Thoracic aorta (tissue), 2 donors: ENCODE measurements at places on chromosomes 2 and 18. TPM values are rescaled to one million over a fixed set of nuclear protein-coding genes. Genes with fewer than 3 reads are reported as not detected.

DNA sequence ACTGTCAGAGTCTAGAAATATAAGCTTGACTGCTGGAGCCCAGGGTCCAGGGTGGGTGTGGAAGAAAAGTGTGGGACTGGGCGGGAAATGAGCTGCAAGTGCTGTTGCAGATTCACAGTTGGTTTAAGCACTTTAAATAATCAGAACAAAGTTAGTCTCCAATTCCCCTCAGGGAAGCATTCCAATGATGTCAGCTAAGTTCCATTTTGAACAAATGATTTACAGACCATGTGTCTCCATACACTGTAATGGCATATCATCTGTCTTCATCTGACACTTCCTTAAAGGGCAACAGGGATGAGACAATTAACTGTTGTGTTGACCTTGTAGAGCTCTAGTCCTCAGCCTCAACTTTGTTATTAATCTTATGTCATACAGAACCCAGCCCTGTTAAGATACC lies 31.5 kb upstream of the REG3A start:
- no peaks in the 10 kb centered on the region for H3K4me1 ChIP-seq
- H3K4me3 ChIP-seq, result no peak overlapping the region
- no peak for DNase-seq
- H3K36me3 ChIP-seq, result no peaks in the 10 kb centered on the region
- no peaks in the 10 kb centered on the region for H3K27me3 ChIP-seq
- H3K27ac ChIP-seq, result no peak overlapping the region

FABP1 gene
- total RNA-seq, result not detected

GRCh38 chr2:119668546-119668945 lies 10.5 kb upstream of the TMEM177 start:
- no peaks in the 10 kb centered on the region for H3K4me1 ChIP-seq
- H3K27ac ChIP-seq, result no peak overlapping the region
- no peaks in the 10 kb centered on the region for H3K27me3 ChIP-seq

DNA sequence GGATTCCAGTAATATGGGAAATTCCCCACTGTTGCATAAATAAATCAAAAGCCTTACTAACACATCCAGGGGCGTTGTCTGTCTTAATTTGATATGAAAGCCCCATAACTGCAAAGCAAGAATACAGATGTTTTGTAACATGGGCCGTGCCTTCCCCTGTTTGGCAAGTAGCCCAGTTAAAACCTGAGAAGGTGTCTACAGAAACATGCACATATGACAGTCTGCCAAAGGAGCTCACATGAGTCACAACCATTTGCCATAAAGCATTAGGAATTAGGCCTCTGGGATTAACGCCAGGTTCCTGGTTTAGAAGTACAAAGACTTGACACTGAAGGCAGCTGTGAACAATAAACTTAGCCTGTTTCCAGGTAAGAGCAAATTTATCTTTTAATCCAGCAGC lies 43.1 kb upstream of the LONRF2 start:
- H3K27ac ChIP-seq, result no peak overlapping the region
- no peak for DNase-seq
- H3K4me3 ChIP-seq, result no peak overlapping the region
- no peaks in the 10 kb centered on the region for H3K36me3 ChIP-seq
- no peaks in the 10 kb centered on the region for H3K27me3 ChIP-seq

TSPYL6 gene
- not detected for total RNA-seq

GRCh38 chr2:38806733-38807059 lies 28.7 kb downstream of the GEMIN6 start:
- H3K36me3 ChIP-seq, result peaks cover 16% of the 10 kb centered on the region
- H3K27me3 ChIP-seq, result no peaks in the 10 kb centered on the region
- no peaks in the 10 kb centered on the region for H3K4me1 ChIP-seq
- no peak overlapping the region for H3K4me3 ChIP-seq
- no peak for DNase-seq

VAMP8 gene
- 34.9 TPM for total RNA-seq

DNA sequence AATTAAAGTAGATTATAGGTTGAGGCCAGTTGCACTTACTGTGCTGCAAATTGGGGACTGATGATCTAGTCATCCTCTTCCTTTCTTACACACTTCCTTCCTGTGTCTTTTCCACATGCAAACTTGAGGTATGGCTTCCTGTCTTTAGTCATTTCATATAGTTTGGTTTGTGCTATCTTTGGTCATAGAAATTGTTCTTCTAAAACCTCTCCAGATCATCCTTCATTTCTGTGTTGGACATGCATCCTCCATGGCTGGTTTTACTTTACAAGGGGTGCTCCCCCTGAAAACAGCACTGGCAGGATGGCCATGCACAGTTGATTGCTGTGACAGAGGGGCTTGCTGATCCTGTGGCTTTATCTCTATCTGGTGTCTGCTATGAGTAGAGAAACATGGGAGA lies 36.5 kb downstream of the MGAT5 start:
- H3K4me1 ChIP-seq, result peaks cover 3% of the 10 kb centered on the region
- H3K4me3 ChIP-seq, result no peak overlapping the region
- no peaks in the 10 kb centered on the region for H3K36me3 ChIP-seq
- no peak overlapping the region for H3K27ac ChIP-seq
- H3K27me3 ChIP-seq, result no peaks in the 10 kb centered on the region

- no peak overlapping the region for H3K4me3 ChIP-seq
- H3K4me1 ChIP-seq, result no peaks in the 10 kb centered on the region
- no peak overlapping the region for H3K27ac ChIP-seq
These were observed 229.7 kb downstream of the KLHL29 start for GRCh38 chr2:23614701-23615100.

RAB6C gene
- 0.68 TPM for total RNA-seq

POTEI gene
- total RNA-seq, result not detected

ANKRD29 gene
- 5.6 TPM for total RNA-seq

- H3K4me1 ChIP-seq, result no peaks in the 10 kb centered on the region
- no peak overlapping the region for H3K27ac ChIP-seq
- H3K36me3 ChIP-seq, result no peaks in the 10 kb centered on the region
- no peaks in the 10 kb centered on the region for H3K27me3 ChIP-seq
- no peak overlapping the region for H3K4me3 ChIP-seq
These were observed 56.8 kb downstream of the CCNT2 start for GRCh38 chr2:134975281-134976009.

DNA sequence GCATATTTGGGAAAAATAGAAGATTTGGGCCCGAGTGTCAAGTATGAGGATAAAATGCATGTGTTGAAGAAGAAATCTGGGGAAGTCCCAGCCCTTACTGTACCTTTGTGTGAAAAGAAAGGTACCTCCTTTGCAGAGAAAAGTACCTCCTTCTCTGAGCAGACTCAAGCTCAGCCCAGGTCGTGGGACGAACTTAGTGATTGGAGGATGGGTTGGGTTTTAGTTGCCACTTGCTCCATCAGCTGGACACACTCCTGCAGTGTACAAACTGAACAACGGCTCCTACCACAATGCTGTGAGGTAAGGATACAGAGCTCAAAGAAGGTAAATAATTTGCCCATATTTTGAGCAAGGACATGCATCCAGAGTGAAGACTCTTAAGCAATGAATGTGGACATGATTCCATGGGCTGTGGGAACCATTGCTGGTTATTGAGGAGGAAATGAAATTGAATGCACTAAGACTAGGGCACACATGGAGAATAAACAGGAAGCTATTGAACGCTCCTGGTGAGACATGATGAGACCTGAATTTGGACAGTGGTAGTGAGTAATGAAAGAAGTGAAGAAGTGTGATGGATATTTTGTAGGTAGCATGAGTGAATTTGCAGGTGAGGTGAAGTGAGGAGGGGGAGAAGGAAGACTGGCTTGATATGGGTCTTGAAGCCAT lies 49.8 kb upstream of the IL1RL1 start:
- H3K27ac ChIP-seq, result no peak overlapping the region
- no peak for DNase-seq
- no peaks in the 10 kb centered on the region for H3K27me3 ChIP-seq
- no peaks in the 10 kb centered on the region for H3K36me3 ChIP-seq
- no peaks in the 10 kb centered on the region for H3K4me1 ChIP-seq

DNA sequence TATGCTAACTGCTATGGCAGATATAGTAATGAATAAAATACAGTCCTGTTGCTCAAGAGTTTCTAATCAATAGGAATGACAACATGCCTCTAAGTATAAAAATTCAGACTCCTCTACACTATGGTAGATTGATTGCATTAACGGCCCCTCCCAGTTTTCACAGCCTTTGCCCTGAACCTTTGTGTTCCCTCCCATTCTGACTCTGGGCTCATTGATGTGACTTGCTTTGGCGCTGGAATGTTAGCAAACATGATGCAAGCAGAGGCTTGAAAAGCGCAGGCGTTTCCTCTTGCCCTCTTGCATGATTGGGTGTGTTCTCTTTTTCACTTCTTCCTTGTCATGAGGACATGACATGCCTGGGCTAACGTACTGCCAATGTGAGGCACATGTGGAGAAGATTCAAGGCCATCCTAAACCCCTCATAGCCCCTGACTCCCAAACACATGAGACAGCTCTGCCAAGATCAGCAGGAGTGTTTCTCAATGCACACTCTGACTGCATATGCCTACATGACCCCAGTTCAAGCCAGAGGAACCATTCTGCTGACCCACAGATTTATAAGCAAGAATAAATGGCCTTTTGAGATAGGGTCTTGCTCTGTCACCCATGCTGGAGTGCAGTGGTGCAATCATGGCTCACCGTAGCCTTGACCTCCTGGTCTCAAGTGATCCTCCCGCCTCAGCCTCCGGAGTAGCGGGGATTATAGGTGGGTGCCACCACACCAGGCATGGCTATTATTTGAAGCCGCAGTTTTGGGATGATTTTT lies 49.7 kb upstream of the CD28 start:
- no peak for DNase-seq
- H3K27me3 ChIP-seq, result no peaks in the 10 kb centered on the region
- no peaks in the 10 kb centered on the region for H3K4me1 ChIP-seq
- H3K36me3 ChIP-seq, result no peaks in the 10 kb centered on the region
- no peak overlapping the region for H3K27ac ChIP-seq

- H3K27ac ChIP-seq, result no peak overlapping the region
- H3K36me3 ChIP-seq, result no peaks in the 10 kb centered on the region
- no peak for DNase-seq
- H3K27me3 ChIP-seq, result no peaks in the 10 kb centered on the region
- H3K4me1 ChIP-seq, result no peaks in the 10 kb centered on the region
These were observed 31.7 kb downstream of the ATP6V1C2 start for GRCh38 chr2:10753156-10753555.

GRCh38 chr2:232628466-232629128 lies 4.8 kb upstream of the EFHD1 start:
- H3K4me1 ChIP-seq, result peaks cover 6% of the 10 kb centered on the region
- H3K27me3 ChIP-seq, result no peaks in the 10 kb centered on the region
- H3K27ac ChIP-seq, result peak overlapping the region; percentile 23
- H3K4me3 ChIP-seq, result no peak overlapping the region

GRCh38 chr18:54607213-54608027 lies 16.4 kb downstream of the DYNAP start:
- H3K4me1 ChIP-seq, result no peaks in the 10 kb centered on the region
- H3K27ac ChIP-seq, result no peak overlapping the region
- DNase-seq, result no peak

GRCh38 chr2:79887747-79888374 lies 375.0 kb downstream of the CTNNA2 start:
- no peaks in the 10 kb centered on the region for H3K27me3 ChIP-seq
- H3K4me1 ChIP-seq, result no peaks in the 10 kb centered on the region
- no peak for DNase-seq
- H3K27ac ChIP-seq, result no peak overlapping the region
- H3K36me3 ChIP-seq, result no peaks in the 10 kb centered on the region

GRCh38 chr2:88091943-88092342 lies 24.3 kb downstream of the SMYD1 start:
- no peaks in the 10 kb centered on the region for H3K36me3 ChIP-seq
- H3K4me1 ChIP-seq, result no peaks in the 10 kb centered on the region
- no peaks in the 10 kb centered on the region for H3K27me3 ChIP-seq
- no peak overlapping the region for H3K27ac ChIP-seq

DNA sequence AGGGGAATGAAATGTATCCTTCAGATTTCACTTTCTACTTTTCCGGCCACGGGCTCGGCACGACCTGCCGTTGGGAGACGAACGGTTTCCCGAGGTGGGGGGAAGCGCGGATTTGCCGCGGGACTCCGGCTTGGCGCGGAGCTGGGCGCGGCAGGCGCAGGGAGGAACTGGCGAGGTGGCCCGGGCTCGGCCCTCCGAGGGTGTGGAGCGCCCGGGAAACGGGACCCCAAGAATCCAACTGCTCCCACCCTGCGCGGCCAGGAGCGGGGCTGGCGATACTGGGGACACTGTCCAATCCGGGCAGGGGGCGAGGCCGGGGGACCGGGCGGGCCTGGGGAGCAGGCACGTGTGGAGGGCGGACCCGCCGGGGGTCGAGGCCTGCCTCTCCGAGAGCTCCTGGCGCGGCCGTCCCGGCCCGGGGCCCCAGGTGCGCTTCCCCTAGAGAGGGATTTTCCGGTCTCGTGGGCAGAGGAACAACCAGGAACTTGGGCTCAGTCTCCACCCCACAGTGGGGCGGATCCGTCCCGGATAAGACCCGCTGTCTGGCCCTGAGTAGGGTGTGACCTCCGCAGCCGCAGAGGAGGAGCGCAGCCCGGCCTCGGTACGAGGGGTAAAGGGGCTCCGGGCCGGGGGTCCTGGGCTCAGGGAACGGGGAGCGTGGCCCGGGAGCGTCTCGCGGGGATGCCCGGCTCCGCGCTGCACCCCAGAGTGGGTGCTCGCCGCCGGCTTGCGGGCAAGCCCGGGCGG lies at the start of gene ANXA4:
Gene ANXA4, plus strand, starts transcription at position 560 of the 747 bp plus-strand sequence. CDS start 39,432 bp downstream, outside the sequence.
- H3K27me3 ChIP-seq, result no peaks in the 10 kb centered on the region
- no peaks in the 10 kb centered on the region for H3K36me3 ChIP-seq
- H3K27ac ChIP-seq, result peak within 1 kb of the TSS; percentile 90
- peak; percentile 38 for DNase-seq
- H3K4me1 ChIP-seq, result peaks cover 32% of the 10 kb centered on the region
- peak within 1 kb of the TSS; percentile 83 for H3K4me3 ChIP-seq
